ENCODE measurements at places on chromosomes 1 and 21. TPM values are rescaled to one million over a fixed set of nuclear protein-coding genes. Genes with fewer than 3 reads are reported as not detected.

Gene RSRP1
- total RNA-seq, result 83.5 TPM

Gene DAB1
- total RNA-seq, result not detected

Gene TEKT2
- total RNA-seq, result not detected

Gene NOC2L
- total RNA-seq, result 120 TPM

Gene LENEP
- not detected for total RNA-seq

Gene KRTAP7-1
- not detected for total RNA-seq

Gene SHISAL2A
- total RNA-seq, result not detected

Gene C1orf210
- total RNA-seq, result not detected

Gene DIRAS3
- 0.78 TPM for total RNA-seq

Gene KIF26B
- total RNA-seq, result under 0.01 TPM

Gene MSH4
- total RNA-seq, result 0.20 TPM

Gene LRRIQ3
- 0.39 TPM for total RNA-seq

All from subcutaneous preadipocyte (primary cell).